Activated CD8-positive, alpha-beta memory T cell treated with anti-CD3 and anti-CD28 coated beads for 1 hour (primary cell): ENCODE measurements at places on chromosomes 7 and 10.

DNA sequence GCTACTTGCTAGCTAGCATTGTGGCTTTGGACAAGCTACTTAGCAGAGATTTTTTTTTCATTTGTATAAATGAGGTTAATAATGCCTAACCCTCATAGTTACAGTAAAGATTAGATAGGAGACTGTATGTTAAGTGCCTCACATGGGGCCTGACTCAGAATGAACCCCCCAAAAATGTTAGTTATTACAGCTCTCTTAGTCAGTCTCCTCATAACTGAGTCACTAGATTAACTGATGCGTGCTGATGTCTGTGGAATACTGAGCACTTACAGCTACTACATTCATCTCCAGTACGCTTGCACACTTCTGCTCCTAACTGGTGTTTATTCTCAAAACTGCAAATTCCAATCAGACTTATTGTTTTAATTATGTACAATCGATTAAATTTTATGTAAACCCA is 315.3 kb downstream of the SNX13 start:
- no peak for DNase-seq

DNA sequence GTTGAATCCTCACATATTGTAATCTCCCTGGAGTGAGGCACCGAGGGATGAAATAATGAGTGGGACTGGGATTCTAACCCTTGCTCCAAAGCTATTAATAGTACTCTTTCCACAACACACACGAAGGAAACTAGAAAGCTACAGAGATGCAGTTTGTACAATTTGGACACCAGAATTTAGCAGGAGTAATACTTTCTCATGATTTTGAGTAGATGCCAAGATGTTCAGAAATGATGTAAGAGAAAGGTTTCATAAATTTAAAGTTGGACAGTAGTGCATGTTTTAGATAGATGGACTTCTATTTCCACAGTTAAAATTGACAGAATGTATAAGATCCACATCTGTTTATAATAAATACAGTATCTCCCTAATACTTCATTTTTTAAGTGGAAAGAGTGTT is 46.5 kb downstream of the PRR15 start:
- DNase-seq, result no peak

DNA sequence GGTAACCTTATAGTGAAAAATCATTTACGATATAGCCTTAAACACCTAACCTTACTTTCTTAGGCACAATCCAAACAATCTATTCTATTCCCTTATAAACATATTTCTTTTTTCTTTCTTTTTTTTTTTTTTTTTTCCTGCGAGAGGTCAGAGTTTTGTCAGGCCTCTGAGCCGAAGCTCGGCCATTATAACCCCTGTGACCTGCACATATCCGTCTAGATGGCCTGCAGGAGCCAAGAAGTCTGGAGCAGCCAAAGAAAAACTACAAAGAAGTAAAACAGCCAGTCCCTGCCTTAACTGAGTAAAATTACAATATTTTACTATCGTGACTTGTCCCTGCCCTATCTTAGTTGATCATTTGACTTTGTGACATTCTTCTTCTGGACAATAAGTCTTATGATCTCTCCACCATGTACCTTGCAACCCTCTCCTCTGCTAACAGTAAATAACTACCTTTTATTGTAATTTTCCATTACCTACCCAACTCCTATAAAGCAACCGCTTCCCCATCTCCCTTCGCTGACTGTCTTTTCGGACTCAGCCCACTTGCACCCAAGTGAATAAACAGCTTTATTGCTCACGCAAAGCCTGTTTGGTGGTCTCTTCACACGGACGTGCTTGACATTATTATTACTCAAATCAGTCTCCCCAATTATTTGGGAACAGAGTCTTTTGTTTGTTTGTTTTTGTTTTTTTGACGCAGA is 64.5 kb downstream of the AOAH start:
- no peak for DNase-seq

DNA sequence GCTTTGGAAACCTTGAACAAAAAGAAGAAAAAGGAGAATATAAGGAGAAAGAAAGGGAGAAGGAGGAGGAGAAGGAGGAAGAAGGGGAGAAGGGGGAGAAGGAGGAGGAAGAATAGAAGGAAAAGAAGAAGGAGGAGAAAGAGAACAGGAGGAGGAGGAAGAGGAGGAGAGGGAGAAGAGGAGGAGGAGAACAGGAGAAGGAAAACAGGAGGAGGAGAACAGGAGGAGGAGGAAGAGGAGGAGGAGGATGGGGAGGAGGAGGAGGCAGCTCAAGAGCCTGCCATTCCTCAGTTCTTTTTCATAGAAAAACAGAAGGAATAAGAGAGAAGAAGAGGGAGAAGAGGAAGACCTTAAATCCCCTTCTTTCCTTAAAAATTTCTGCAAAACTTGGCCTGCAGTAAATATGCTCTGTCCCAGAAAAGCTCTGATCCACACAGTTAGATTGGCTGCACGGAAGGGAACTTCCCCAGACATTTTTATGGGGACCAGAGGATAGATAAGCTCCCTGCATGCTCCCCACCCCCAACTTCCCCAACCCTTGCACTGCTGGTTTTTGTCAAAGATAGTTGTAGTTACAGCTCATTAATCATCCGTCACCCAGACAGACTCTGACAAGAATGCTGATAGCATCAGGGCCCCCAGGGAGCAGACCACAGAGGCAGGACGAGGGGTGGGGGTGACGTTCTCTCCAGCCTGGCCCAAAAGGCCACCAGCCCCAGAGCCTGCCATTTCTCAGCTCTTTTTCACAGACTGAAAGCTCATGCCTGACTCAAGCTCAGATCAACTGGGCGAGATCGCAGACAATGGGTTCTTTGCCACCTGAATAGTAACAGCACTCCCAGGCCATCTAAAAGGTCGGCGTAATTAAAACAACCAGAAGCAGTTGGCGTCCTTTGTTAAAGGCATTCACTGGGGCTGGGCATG is 34.5 kb upstream of the LYZL1 start:
- DNase-seq, result no peak

DNA sequence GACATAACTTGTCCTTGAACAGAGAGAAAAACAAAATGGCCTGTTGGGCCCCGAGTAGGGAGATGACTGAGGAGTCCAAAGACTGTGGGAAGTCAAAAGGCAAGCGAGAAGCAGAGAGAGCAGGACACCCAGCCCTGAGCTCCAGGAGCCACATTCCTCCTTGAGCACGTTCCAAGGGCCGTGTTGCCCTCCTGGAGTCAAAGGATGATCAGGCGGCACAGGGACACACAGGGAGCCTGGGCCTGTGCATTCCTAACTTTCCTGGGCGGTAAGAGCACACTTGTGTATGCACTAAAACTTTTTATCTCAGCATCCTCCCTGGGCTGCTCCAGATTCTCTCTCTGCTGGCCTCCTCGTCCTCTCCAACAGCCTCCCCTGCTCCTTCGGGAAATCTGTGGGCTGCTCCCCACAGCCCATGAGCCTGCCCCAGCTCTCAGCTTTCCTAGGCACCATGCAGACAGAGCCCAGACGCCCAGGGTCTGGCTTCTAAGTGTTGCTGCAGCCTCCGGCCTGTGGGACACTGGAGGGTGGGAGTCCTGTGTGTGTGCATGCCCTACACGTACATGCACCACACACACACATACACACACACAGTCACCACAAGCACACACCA is 281.8 kb downstream of the POU6F2 start:
- DNase-seq, result no peak

GRCh38 chr7:140656548-140657515 is 15.9 kb upstream of the ADCK2 start:
- no peak for DNase-seq

DNA sequence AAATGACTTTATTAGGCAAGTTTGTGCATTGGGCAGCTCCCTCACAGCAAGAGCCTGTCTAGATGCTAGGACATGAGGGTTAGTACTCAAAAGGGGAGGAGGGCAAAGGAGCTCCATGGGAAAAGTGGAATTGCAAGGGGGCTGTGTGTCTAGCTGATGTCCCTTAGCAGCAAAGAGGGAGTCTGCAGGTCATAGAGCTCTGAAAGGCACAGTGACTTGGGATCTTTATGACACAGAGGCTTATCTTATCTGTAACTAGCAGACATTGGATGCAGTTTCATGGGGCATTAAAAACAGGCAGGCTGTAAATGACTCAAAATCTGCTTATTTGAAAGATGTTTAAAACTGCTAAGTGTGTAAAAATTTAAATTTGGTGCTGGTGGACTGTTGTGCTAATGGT is 556.2 kb upstream of the FZD8 start:
- DNase-seq, result no peak

- DNase-seq, result no peak
Observed at GRCh38 chr7:63093481-63093880, 905.2 kb upstream of the ZNF722 start.

DNA sequence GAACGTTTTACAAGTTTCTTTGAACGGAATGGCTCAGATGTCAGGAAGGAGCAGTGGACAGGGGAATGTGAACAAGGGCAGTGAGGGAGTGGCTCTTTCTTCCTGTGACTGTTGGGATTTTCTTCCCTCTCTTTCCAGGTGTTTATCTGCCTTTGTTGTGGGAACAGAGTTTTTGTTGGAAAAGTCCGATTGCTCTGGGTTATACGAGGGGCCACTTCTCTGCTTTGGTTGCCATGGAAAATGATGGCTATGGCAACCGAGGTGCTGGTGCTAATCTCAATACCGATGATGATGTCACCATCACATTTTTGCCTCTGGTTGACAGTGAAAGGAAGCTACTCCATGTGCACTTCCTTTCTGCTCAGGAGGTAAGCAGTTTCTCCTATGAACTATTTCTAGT is 41.4 kb downstream of the ZRANB1 start:
- DNase-seq, result no peak

DNA sequence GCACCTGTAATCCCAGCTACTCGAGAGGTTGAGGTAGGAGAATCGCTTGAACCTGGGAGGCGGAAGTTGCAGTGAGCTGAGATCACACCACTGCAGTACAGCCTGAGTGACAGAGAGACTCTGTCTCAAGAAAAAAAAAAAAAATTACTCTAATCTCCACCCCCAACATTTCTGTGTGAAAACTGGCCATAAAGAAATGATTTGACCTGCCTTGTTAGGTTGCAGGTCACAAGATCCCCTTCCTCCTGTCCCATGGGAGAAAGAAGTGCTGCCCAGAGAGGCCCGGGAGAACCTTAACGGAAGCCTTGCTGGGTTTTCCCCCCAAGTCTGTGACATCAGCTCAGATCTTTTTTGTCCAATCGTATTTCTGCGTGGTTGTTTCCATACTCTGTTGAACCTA is 8.7 kb upstream of the CALHM1 start:
- no peak for DNase-seq

DNA sequence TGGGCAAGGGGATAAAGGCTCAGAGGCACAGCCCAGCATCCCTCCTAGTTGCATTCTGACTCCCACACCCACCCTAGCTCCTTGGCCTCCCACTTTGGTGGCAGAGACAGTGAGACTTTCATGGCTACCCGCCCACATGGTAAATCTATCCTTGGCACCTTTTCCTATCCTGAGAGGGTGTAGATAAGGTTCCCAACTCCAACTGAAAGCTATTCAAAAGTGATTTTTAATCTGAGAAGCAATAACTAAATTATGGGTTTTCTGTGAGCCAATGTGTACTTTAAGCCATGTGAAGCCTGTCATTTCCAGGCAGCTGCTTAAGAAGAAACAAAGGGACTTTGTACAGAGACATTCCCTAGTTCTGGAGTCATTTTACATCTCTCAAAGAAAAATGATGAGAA is 9.1 kb downstream of the LAMB1 start:
- DNase-seq, result no peak

GRCh38 chr10:17781856-17782255 is 27.3 kb upstream of the MRC1 start:
- no peak for DNase-seq

DNA sequence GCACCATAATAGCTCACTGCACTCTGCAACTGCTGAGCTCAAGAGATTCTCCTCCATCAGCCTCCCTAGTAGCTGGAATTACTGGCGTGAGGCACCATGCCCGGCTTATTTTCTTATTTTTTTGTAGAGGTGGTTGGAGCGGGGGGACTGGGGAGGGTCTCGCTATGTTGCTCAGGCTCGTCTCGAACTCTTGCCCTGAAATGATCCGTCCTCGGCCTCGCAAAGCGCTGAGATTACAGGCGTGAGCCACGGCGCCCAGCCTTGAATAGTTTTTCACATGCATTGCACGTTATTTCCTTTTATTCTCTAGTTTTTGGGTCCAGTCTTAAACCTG is 526 bp upstream of the LAMTOR4 start:
- DNase-seq, result no peak

DNA sequence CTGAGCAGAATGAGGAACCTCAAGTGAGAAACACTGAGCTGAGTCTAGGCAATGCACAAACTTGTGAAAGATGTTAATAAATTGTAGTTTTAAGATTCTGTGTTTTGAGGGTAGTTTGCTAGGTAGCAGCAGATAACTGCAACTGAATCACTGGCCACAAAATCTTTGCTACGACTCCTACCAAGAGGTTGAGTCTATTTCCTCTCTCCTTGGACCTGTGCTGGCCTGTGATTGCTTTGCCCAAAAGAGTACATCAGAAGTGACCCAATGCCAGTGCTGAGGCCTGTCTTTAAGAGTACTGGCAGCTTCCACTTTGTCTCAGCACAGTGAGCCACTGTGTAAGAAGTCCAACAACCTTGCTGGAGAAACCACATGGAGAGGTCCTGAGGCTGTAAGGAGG is 11.9 kb upstream of the TSPAN13 start:
- no peak for DNase-seq

DNA sequence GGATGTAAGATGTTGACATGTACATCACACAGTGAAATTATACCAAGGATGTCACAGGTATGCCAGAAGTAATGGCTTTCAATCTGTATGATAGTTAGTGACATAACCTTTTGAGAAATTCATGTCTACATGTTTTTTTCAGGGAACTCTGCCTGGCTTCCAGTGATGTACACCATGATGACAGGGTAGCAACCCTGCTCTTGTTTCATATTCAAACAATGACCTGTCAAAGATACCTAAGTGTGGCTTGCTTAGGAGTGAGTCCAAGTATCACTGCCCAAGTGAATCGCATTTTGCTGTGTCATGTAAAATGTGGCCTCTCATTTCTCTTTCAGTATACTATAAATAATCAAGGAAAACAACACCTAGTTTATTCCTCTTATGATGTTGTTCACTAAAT is 205.8 kb upstream of the DKK1 start:
- no peak for DNase-seq

DNA sequence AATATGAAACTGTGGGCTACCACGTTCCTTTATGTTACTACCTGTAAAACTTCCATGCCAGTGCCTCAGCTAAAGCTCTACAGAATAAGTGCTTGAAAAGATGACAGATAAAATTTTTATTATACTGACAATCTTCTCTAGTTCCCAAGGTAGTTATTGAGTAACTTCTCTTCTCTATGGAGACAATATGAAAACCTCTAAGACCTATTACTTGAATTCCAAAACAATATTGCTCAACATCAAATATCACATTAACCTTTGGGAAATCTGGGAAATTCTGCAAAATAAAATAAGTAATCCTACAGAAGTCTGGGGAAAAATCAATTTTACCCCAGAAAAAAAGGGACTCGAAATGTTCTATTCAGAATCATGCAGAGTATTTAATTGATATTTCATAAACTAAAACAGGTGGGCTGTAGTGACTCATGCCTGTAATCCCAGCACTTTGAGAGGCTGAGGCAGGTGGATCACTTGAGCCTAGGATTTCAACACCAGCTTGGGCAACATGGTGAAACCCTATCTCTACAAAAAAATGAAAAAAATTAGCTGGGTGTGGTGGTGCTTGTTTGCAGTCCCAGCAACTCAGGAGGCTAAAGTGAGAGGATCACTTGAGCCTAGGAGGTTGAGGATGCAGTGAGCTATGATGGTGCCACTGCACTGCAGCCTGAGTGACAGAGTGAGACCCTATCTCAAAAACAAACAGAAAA is 23.8 kb upstream of the ANK3 start:
- no peak for DNase-seq
